Right ventricle myocardium inferior (tissue), 1 donor: ENCODE measurements at places on chromosomes 4 and X. TPM values are rescaled to one million over a fixed set of nuclear protein-coding genes. Genes with fewer than 3 reads are reported as not detected.

The GRK4 gene
- 7.7 TPM for total RNA-seq

The BBS12 gene
- total RNA-seq, result 6.8 TPM

- no peak for DNase-seq
Measured at GRCh38 chr4:129239088-129239487, 143.1 kb downstream of the C4orf33 start.

The XAGE1A gene
- total RNA-seq, result not detected

DNA sequence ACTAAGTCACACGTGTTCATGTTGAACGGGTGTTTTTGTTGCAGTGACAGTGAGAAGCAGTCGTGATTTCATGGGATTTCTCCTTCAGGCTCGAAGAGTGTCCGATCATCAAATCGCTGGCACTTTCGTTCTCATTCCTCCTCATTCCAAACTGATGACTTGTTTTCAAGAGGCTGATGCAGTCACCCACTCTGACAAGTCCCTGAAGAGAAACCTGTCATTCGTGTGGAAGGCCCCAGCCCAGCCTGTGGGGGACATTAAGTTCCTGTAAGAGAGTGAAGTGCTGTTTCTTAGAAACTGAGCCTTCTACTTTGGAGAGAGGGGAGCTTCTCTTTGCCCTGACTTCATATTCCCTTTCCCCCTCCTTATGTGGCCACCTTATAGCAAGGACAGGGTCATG, 8.0 kb downstream of the REELD1 start:
- DNase-seq, result no peak

DNA sequence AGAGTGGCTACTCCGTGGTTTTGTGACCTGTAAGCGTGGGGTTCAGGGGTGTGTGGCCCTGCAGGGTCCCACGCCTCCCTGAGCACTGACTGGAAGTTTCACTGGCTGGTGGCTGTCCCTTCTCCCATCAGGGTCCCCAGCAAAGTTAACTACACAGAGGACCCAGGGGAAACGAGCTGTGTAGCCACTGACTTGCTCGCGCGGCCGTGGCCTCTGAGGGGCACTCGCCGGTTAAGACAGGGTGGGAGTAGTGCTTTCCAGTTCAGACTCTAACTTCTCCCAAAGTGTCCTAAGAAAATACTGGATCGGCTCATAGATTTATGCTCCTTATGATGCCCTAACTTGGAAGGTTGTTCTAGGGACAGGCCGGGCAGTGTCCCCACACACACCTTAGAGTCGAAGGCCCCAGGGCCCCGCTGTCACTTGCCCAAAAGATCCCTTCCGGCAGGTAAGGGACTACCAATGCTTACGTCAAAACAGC, 28.2 kb downstream of the NELFA start:
- no peak for DNase-seq

The PLCXD1 gene
- total RNA-seq, result 6.1 TPM
